Stimulated activated CD4-positive, alpha-beta T cell treated with anti-CD3 and anti-CD28 coated beads, Interleukin-15, amount 100 ng/mL, for 1 hour (primary cell): ENCODE measurements at places on chromosomes 2 and 18.

- DNase-seq: no peak
Measured at GRCh38 chr2:136175868-136176267, 57.9 kb upstream of the CXCR4 start.

- DNase-seq: no peak
Measured at GRCh38 chr2:190270298-190270697, 49.3 kb downstream of the HIBCH start.

DNA sequence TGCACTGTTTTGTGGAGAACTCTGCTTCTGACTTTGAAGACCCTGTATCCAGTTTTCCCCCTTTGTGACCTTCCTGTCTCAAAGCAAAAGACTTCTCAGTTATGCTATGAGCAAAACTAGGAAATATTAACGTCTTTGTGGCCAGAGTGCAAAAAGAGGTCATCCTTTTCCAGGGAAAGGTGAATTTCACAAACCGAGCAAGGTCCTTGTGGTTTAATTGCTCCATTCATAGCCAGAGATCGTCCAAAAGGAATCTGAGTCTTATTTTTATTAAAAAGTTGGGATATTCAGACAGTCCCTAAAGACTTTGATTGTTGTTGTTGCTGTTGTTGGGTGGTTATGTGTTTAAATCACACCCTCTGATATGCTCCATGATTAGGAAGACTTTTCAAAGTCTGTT is 77.4 kb downstream of the NAB1 start:
- no peak for DNase-seq

GRCh38 chr2:152466041-152466440 is 131.1 kb downstream of the FMNL2 start:
- DNase-seq: no peak

DNA sequence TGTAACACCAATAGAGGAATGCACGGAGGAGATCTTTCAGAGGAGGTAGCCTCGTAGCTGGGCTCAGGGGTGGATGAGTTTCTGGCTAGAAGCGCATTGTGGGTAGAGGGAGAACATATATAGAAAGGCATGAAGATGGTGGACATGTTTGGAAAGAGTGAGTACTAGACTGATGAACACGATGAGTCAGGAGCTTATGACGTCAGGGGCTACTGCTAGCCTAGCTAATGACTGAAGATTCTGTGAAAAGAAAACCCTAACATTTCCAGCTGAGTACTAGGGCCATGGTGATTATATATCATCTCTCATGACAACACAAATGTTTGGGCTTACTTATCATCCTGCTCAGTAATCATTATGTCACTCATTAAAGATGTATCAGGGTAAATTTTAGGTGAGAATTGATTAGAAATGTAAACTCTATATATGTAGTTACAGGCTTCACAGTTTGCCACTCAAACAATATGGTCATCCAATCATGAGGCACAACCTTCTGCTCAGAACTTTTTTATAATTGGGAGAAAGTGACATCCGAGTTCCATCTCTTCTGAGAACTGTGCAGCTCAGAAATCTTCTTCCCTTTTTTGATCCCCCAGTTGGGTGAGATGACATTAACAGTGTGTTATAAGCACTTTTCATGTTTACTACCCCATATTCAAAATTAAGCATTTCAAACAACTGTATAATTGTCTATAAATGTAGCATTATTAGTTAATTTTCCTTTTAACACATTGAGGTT is 22.2 kb upstream of the IL1RN start:
- DNase-seq: no peak

GRCh38 chr2:237806334-237806733 is 7.8 kb downstream of the RBM44 start:
- no peak for DNase-seq

GRCh38 chr2:58054264-58054663 is 7.7 kb downstream of the VRK2 start:
- no peak for DNase-seq

DNA sequence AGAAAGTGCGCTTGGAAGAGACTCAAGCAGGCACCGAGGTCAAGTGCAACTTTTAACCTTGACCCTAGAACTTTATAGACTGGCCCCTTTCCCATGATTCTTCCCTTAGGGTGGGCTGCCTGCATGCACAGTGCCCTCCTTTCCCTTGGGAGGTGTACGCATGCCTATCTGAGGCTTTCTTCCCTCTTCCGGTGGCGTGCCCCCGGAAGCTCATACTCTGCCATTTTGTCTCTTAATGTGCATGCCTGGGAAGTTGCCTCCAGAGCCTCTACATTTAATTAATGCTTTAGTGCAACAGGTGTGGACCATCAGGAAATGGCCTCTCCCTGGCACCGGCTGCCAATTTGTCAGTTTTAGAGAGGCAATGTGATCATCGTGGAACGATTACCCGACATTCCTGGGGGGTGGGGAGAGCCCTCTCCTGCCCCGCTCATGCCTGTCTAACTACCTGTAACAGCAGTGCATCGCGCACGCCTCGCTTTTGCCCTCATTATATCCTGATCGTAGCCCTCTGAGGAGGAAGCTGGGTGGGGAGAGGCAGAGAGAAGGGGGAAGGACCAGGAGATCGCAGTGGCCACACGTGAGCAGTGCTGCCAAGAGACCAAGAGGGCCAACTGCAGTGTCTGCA is 194.8 kb downstream of the TFCP2L1 start:
- DNase-seq: no peak

GRCh38 chr2:234885118-234885517 is 66.7 kb upstream of the SH3BP4 start:
- no peak for DNase-seq

DNA sequence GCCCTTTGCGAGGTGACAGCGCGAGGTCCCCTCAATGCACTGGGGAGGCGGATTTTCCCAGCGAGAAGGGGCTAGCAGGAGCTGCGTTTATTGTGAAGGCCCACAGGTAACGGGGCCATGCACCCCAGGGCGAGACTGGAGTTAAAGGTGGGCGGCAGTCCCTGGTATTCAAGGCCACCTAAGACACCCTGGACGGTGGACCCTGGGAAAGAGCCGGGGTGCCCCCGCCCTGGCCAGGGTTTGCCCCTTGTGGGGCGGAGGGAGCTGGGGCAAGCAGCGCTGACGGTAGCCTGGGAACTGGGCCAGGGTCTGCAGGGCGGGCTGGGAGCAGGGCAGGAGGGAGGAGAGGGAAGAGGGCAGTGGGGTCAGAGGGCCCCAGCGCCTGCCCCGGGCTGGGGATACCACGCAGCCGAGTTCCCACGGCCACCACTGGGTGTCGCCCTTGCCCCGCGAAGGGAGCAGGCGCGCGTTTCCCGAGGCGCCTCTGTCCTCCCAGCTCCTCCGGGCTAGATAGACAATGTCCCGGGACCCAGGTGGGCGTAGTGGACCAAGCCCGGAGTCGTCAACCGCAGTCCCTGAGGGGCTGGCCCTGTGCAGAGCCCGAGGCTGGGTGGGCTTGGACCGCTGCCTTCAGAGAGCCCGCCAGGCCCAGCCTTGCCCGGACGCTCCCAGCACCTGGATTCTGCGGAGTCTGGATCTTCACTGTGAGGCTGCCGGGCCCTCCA is 80.2 kb downstream of the SMAD4 start:
- DNase-seq: peak; percentile 68

DNA sequence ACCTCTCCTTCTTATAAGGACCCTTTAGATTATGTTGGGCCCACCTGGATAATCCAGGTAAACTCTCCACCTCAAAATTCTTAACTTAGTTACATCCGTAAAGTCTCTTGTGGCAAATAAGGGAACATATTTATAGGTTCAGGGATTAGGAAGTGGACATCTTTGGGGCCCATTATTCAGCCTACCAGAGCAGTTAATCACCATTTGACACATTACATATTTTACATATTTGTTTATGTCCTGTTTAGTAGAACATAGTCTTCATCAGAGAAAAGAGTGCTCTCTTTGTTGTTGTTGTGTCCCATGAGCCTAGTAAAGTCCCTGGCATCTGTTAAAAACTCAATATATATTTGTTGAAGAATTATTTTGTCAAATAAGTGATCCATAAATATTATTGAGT is 134.0 kb upstream of the SPATS2L start:
- no peak for DNase-seq

GRCh38 chr18:57352761-57353136 is 392 bp downstream of the ST8SIA3 start:
- no peak for DNase-seq

- DNase-seq: no peak
Measured at GRCh38 chr2:230564805-230565779, 147.6 kb upstream of the CAB39 start.

DNA sequence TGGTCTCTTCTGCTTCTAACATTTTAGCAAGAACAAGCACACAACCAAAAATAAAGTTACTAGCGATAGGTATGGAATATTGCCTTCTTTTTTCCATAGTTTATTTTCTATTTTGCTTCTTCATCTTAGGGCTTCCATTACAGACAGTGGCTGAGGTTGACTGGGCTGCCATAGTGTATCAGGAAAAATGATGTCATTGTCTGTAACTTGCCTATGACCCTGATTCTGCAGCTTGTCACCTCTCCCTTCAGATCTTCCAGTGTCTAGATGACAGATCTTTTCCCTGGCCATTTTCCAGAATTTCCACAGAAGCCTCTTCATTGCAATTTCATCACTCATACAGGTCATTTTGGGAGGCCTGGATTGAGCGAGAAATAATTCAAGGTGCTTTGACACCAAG is 308.5 kb downstream of the EPHA4 start:
- DNase-seq: no peak

- peak; percentile 9 for DNase-seq
Measured at GRCh38 chr2:105934467-105934866, 189.8 kb downstream of the NCK2 start.

DNA sequence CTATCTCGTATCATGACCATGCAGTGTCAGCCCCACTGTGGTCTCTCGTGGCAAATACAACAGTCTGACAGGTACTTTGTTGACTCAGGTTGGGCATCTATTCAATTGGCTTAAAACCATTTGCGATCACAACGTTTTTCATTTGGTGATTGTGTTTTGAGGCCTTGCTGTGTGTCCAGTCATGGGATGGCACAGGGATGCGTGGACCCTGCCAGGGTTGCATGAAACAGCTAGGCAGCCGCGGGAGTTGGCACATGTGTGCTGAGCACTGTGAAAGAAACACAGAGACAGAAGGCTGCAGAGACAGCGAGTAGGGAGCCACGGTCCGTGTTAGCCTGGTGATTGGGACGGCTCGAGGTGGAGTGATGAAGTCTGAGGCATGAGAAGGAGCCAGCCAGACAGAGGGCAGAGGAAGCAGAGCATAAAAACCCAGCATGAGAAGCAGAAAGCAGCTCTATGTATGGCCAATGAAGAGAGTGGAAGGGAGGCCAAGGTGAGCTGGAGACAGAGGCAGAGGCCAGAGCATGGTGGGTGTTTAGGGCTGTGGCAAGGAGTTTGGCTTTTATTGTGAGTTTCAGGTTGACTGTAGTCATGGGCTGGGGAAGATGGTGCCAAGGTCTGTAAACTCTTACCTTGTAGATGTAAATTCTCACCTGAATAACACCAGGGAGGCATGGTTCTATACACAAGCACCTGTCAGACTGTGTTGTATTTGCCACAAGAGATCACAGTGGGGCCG is 31.8 kb upstream of the IL1R1 start:
- no peak for DNase-seq

GRCh38 chr18:24426398-24427294 is at the start of gene IMPACT:
IMPACT (plus strand) TSS chr18:24426670; CDS start chr18:24426757, 87 bp downstream.
- peak; percentile 60 for DNase-seq

- no peak for DNase-seq
Measured at GRCh38 chr2:24520175-24520574, 29.1 kb downstream of the NCOA1 start.

GRCh38 chr2:111045771-111046444 is 74.8 kb upstream of the BCL2L11 start:
- no peak for DNase-seq

DNA sequence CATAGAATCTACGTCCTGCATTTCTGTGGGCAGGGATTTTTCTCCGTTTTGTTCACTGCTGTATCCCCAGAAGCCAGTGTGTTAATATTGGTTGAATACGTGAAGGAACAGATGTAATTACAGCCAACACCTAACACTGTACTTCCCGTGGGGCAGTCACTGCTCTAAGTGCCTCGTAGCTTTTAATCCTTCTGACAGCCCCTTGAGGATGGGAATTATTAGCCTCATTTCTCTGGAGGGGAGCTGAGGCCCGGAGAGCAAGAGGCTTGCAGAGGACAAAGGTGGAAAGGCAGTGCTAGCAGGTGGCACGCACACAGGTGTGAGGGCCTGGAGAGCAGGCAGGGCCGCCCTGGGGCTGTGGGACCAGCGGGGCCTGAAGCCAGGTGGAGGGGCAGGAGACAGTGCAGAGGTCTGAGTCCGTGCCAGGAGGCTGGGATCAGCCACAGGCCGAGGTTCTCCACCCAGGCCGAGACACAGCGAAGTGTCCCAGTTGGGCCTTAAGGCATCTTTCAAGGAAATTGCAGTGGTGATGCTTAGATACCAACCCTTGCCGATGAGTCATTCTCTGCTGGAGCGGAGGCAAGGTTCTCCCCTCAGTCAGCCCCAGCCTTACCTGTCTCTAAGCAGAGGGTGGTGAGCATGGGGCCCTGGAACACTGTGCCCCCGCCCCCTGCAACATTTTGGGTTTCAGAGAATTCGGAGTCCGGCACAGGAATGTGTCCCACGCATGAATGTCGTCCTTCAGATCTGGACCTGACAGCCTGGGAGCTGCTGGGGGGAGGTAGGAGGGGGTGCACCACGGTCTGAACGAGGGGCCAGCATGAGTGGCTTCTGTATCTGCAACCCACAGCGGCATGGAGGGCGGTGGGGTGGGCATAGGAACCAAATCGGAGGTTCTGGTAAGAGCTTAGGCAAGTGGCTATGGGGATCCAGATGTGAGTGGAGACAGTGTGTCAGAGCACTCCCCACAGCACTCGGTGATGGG is 122.6 kb downstream of the GBX2 start:
- DNase-seq: no peak

GRCh38 chr18:63263444-63263843 is 56.1 kb downstream of the BCL2 start:
- no peak for DNase-seq

DNA sequence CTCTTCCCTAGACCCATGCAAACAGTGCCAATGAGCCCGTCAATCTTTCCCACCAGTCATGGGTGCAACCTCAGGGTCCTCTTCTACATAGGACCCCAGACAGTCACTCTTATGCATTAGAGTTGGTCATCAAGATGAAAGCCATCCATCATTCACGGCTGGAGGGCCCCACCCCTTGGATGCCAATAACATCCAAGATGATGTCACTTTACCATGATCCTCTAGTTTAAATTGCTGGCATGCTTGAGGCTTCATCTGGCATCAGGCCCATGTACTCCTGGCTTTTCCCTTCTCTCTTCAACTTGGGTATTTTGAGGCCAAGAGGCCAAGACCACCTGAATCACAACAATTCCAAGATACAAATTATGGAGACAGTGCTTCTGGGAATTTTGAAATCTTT is 91.1 kb upstream of the MAPK4 start:
- no peak for DNase-seq
